ENCODE measurements at places on chromosomes 7 and 10.

DNA sequence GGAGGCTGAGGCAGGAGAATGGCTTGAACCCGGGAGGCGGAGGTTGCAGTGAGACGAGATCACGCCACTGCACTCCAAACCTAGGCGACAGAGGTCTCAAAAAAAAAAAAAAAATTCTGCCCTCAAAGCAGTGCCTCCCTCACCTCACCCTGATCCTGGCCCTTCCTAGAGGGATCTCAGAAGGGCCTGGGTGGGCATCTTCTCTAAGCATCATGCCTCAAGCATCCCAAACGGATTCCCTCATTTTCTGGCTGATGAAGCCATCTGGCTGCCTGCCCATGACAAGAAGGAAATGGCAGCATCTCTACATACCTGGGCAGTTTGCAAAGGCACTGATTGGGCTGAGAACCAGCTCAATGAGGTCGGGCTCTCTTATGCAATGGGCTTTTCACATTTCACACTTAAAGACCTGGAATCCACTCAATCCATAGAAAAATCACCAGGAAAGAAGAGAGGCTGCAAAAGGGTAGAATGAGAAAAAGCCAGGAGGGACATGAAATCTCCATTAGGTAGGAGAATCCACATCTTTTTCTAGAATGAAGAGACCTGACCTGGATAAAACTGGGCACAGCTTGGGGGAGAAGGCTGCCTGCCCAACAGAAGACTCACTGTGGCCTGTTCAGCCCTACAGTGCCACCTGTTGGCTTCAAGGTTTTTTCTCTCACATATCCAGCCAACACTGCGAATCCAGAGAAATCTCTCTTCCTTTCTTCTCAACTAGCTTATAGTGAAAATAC, 48.1 kb downstream of the PDLIM1 start:
- peak; percentile 41 for DNase-seq

DNA sequence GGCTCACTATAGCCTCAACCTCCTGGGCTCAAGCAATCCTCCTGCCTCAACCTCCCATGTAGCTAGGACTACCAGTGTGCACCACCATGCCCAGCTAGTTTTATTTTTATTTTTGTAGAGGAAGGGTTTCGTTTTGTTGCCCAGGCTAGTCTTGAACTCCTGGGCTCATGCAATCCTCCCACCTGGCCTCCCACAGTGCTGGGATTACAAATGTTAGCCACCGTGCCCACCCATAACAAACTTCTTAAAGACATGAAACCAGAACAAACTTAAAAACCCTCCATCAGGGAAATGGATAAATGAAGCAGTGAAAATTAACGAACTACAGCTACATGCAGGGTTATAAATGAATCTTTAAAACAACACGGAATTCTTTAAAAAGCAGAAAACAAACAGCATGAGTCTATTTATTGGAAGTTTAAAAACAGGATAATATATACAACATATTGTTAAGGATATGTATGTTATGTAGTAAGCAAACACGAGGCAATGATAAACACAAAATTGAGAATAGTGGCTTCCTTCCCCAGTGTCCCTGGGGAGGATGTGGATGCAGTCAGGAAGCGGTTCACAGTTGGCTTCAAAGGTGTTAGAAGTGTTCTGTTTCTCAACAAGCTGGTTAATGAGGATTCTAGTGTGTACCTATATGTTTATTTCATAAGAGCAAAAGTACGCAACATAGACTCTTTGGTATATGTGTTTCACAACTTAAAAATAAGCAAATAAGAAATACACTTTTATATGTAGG, 128.2 kb upstream of the IMMP2L start:
- no peak for DNase-seq

DNA sequence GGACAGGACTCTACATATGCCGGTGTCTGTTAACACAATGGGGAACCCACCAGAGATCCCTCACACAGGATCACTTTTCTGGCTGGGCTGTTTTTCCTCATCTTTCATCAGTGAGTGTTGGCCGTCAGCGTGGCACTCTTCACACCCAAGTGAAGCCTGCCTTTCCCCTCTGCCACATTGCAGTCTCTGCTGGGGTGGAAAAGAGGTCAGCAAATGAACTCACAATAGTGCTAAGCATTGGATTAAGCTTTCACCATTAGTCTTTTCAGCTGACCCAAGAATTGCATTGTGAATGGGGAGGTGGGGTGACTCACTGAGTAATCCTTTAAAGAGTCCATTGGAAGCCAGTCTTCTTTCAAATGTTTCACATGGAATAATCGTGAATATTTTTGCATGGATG, 143.0 kb downstream of the KIAA1217 start:
- DNase-seq, result no peak

- DNase-seq, result no peak
Observed at GRCh38 chr7:20197837-20198236, 19.3 kb downstream of the MACC1 start.

GRCh38 chr10:55063811-55064210, 262.8 kb upstream of the PCDH15 start:
- DNase-seq, result no peak

DNA sequence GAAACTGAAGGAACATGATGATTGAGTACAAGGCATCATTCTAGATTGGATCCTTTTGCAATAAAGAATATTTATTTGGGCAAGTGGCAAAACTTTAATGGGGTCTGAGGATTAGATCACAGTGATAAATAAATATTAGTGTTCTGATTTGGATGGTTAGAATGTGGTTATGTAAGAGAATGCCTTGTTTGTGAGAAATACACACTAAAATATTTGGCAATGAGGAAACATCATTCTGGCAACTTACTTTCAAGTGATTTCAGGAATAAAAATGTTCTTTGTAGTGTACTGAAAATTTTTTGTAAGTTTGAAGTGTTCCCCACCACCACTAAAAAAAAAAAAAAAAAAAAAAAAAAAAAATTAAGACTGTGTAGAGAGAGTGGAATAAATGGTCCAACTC, 185.1 kb upstream of the NEBL start:
- no peak for DNase-seq

DNA sequence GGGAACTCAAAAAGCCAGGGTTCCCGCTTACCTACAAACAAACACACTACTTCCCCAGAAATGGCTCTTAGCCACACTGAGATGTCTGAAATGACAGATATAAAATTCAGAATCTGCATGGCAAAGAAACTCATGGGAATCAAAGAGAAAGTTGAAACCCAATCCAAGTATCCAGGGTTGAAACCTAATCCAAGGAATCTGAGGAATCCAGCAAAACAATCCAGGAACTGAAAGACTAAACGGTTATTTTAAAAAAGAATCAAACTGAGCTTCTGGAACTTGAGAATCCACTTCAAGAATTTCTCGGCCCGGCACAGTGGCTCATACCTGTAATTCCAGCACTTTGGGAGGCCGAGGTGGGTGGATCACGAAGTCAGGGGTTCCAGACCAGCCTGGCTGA, 568.8 kb downstream of the POM121L12 start:
- DNase-seq, result no peak

- DNase-seq, result no peak
Observed at GRCh38 chr10:81872206-81872862, 2.7 kb upstream of the NRG3 start.

DNA sequence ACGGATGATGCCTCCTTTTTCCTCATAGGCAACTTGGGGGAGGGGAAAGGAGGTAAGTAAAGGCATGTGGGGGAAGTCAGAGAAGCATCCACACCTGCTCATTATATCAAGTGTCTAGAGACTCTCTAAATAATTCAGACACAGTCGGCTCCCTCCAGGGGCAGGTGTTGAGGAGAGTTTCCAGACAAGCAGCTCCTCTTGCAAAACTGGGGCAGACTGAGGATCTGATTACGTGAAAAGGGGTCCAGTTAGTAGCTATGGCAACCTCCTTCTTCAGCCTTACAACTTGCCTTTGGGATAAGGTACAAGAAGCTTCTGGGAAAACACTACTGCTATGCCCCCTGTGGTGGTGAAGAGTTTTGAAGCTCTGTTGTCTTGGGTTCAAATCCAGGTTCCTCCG, 39.0 kb upstream of the SORBS1 start:
- no peak for DNase-seq

GRCh38 chr10:60490013-60490412, 100.3 kb upstream of the ANK3 start:
- DNase-seq, result no peak

DNA sequence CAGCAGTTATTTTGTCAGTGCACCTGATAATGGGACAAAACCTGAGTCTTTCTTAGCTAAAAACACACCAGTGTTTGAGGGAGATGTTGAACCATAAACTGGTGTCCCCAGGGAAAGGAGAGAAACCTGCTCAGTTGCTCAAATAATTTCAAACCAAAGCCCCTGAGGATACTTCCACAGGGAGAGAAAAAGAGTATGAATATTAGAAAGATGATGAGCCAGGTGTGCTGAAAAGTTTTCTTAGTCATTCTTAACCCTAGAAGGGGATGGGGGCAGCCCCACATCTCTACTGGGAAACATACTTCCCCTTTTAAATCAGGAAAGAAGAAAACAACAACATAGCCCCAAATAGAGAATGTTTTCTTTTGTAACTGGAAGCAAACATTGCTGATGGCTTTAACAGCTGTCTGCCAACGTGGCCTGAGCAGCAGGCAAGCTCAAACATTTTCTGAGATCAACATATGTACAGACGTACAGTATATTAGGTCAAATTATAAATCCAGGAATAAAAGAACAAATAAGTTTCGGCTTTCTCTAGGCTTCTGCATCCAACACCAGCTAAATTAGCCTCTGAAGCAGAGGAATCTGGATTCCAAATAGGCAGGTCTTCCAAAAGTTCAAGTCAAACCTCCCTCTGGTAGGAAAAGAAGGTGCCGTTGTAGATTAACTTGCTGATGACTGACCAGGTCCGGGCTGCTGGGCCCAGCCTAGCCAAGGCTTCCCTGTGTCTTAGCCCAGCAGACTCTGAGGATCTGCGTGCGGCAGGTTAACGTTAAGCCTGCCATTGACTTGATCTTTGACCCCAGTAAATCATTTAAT, 30.5 kb upstream of the FBXW4 start:
- DNase-seq, result no peak

DNA sequence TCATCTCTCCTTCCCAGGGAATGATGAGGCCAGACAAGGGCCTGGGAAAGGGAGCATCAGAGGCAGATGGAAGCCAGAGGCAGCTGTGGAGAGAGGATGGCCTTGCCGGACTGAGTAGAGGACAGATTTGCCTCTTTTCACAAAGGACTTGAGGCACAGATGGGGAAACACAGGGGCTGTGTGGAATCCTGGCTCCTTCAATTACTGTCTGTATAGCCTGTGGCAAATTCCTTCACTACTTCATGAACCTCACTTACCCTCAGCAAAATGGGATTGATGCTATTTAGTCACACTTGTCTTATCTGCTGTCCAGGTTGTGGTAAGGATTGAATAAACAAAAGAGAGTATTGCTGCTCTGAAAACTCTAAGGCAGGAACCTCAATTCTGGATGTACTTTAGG, 40.3 kb downstream of the SLC25A28 start:
- DNase-seq, result no peak

DNA sequence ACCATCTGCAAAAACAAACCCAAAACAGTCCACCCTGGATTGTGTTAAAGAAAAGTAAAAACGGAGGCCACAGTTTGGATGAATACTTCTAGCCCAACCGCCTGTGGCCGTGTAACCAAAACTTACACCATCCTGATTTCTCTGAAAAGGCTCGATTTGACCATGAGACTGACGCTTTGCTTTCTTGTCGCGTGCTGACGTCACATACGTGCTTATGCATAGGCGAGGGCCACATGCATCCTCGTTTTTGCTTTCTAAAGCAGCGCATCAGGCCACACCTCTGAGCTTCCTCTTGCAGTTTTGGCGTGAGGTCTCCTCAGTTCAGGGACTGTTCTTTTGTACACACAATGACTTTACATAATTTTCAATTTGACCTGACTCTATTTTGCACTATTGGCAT, 526.6 kb downstream of the GLRX3 start:
- no peak for DNase-seq

- DNase-seq, result peak; percentile 31
Observed at GRCh38 chr7:150631084-150631826, 930 bp downstream of the GIMAP6 start.

DNA sequence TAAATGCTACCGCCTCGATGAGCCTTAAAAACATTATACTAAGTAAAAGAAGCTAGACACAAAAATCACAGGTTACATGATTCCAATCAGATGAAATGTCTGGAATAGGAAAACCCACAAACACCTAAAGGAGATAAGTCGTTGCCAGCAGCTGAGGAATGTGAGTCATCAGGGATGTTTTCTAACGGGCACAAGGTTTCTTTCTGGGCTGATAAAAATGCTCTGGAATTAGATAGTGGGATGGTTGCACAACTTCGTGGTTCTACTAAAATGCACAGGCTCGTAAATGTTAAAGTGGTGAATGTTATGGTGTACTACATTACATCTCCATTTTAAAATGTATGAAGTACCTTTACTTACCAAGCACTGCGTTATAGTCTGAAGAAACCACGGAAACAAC, 9.7 kb downstream of the ABLIM1 start:
- no peak for DNase-seq

DNA sequence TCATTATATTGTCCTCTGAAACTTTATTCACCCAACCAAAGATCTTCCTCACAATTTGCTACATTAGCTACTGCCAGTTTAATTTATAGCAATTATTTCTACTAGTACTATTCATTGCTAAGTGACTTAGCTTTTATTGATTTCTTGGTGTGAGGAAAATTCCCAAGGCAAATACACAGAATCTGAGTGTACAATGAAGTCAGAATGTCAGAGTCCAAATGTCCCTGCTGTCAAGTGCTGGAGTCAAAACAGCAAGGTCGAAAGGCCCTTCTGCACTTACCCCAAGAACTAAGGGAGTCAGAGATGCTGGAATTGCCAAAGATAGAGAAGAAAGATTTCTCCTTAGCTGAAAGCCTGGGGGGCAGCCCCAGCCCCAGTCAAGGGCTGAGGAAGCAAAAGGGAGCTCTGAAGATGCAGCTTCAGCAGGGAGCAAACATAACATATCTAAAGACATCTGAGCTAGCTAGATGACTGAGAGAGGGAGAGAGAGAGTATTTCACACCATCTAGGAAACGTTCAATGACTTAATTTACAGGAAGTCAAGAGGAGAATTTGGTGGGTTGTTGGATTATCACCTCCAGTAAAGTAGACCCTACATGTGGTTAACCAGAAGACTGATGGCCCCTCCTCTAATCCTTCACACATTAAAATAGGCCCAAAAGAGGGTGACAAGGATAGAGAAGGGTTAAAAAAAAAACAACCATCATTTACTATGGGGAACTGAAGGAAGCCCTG, 36.6 kb upstream of the SAMD8 start:
- no peak for DNase-seq

DNA sequence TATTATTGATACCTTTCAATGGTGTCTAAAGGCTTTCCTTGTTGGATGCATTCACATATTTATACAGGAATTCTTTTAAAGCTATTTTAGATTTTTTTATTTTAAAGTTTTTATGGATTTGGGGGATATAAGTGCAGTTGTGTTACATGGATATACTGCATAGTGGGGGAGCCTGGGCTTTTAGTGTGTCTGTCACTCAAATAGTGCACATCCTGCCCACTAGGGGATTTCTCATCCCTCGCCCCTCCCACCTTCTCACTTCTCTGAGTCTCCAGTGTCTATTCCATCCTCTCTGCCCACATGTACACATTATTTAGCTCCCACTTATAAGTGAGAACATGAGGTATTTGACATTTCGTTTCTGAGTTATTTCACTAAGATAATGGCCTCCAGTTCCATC, 154.0 kb upstream of the MKI67 start:
- DNase-seq, result no peak
